Left cardiac atrium (tissue), 4 donors: ENCODE measurements at places on chromosomes 12 and 14. TPM values are rescaled to one million over a fixed set of nuclear protein-coding genes. Genes with fewer than 3 reads are reported as not detected.

DNA sequence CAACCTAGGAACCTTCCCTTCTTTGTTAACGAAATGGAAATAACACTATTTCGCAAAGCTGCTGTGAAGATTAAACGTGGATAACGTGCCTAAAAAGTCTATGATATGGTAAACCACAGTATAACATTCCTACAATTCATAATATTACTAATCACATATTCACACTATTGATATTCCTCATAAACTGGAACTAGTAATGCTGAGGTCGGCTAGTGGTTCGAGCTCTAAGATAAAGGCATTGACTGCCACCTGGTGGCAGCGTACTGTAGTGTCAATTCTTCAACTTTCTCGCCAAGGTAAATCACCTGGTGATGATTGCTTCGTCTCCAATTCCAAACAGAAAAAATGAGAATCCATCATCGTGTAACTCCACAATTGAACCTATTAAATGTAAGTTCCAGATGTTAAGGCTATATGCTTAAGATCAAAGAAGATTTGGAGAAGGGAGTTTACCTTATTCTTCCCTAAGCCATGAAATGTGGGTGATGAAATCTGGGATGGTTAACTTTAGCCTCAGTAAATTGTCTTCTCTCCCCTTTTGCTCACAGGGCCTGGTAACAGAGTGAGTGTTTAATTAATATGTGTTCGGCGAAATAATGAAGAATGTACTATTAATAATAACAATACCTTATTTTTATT is 197.5 kb upstream of the TMEM132C start:
- DNase-seq: peak; percentile 25

GRCh38 chr14:71328954-71329353 is 421.7 kb downstream of the PCNX1 start:
- DNase-seq: no peak

GRCh38 chr14:53670701-53671100 is 285.9 kb downstream of the BMP4 start:
- DNase-seq: no peak

- DNase-seq: no peak
Measured at GRCh38 chr12:50507474-50507838, 2.7 kb downstream of the DIP2B start.

DNA sequence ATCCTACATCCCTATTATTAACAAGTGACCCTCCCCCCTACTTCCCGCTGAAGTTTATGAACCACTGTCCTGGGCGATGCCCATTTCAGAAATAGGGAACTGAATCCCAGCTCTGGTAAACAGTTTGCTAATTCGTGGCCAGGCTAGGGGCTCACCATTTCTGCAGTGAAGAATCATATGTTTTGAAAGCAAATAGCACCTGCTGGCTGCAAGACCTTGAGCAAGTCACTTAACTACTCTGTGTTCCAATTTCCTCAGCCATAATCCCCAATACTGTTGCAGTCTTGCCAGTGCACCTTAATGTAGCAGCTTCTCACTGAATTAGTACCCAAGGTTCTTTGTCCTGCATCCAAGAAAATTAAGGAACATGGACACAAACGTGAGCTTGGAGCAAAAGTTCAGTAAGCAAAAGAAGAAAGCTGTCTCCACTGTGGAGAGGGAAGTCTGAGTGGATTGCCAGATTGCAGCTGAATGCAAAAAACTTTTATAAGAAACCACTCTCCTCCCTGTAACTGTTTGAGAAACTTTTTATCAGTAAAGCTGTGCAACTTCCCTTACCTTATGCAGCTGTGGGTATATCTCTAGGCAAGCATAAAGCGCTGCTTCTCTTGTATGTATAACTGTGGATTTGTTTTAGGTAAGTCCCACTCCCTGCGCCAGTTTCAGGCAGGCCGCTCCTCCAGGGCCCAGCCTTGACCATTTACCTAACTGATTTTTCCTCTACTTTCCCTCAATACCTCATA is 824 bp downstream of the OAS1 start:
- no peak for DNase-seq

DNA sequence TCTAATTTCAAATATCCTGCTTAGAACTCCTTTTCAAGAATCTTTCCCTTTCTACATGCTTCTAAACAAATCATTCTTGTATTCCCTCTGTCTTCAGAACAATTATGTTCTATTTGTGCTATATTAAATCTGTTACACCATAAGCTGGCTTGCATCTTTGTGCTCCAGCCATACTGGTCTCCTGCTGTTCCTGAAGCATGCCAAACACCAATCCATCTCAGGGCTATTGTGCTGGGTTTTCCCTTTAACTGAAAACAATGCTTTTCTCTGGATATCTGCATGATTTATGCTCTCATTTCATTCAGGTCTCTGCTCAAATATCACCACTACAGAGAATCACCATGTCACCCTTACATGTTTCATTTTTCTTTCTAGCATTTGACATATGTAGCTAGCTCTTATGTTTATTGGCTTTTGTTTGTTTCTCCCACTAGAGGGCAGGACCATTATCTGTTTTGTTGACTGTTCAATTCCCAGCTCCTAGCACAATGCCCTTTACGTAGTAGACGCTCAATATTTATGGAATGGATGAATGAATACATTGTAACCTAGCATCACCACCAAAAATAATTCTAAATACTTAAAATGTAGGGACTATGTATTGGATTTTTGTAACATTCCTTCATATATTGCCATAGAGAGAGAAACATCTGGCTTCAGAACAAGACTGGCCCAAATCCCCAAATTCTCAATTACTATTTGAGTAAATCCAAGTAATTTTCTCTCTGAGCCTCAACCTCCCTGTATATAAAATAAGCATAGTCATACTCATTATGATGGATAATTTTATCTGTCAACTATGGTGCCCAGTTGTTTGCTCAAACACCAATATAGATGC is 302.0 kb upstream of the SYT1 start:
- DNase-seq: no peak

- no peak for DNase-seq
Measured at GRCh38 chr12:117832459-117833457, 136.0 kb downstream of the KSR2 start.

DNA sequence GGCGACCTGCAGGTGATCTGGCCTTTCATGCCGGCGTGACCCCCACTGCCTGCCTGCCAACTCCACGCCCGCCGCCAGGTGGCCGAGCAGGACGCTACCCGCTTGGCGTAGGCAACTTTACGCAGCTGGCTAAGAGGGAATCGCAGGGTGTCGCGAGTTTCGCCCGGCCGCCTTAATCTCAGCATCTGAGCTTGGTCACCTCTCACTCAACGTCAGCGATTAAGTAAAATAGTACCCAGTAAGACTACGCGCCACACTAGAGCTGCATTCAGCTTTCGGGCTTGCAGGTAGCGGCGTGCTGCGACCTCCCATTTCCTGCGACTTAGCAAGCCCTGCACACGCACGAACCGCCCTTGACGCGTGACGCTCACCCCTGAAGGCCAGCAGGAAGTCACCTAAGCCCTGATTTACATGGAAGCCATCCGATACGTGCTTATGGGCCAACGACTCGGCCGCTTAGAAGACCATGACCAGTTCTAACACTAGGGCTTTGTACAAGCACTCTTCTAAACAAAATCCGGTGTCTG is 33.2 kb downstream of the WBP11 start:
- DNase-seq: peak; percentile 85

DNA sequence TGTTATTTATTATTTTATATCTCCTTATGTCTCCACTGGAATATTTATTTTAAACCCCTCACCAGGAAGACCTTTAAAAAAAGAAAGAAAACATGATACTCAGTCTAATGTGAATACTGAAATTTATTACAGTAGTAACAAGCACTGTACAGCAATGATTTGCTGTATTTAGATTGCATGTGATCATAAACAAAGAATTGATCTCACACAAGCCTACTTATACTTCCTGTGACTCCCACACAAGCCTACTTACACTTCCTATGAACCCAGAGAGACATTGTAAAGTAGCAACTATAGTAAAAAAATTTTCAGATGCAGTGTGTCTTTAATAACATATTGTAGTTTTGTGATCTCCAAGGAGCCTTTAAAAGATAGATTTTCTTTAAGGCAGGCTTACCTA is 142.7 kb upstream of the SYT1 start:
- no peak for DNase-seq

DNA sequence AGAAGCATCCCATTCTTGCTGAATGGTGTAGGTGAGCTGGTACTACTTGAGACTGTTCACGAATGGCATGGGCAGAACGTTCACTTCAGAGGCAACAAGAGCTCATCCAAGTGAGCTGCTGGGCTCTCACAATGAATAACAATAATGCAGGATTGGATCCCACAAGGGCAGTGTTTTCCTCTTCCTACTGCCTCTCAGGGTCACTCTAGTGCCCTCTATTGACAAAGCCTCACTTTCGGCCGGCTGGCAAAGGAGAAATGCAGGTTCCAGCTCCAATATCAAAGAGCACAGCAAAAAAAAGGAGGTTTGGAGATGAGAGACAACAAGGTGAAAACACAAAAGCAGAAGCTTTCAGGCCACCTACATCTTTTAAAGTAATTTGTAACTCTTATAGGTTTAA is 74.6 kb upstream of the MYF6 start:
- no peak for DNase-seq

DNA sequence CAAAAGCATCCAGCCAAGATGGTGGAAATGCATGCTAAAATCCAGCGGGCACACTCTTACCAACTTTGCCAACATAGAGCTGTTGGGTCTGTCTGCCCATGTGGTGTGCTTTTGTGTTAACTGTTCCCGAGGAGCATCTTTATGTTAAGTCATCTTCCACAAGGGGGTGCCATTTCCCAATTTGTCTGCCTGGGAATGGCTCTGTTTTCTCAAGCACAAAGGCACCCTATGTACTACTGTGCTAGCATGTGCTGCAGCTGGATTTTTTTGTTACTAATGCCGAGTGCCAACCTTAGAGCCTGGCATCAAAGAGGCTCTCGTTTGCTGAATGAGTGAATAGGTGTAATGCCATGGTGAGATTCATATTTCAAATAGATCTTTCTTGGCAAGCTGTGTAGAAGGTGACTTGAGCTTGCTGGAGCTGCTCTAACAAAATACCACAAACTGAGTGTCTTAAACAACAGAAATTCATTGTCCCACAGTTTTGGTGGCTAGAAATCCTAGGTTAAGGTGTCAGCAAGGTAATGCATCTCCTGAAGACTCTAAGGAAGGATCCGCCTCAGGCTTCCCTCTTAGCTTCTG is 74.3 kb downstream of the TRHDE start:
- DNase-seq: peak; percentile 26

DNA sequence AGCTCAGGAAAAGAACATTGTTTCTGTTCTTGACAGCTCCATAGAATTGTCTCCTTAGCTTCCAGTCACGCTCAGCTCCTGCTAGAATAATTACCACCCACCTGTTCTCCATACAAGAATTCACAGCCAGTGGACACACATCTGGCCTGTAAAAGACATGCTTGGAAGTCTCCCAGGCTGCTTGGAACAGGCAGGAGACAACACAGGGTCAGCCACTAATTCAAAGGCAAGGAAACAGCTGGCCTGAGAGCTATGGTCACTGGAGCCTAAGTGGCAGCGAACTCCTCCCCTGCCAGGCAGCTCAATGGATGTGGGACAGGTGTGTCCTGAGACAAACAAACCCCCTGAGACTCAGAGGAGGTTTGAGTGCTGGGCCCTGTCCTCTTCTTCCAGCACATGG is 22.9 kb upstream of the LTBP2 start:
- no peak for DNase-seq

- DNase-seq: no peak
Measured at GRCh38 chr12:96303653-96304052, 96.6 kb downstream of the CDK17 start.

- no peak for DNase-seq
Measured at GRCh38 chr14:77059276-77059915, 30.9 kb upstream of the IRF2BPL start.

DNA sequence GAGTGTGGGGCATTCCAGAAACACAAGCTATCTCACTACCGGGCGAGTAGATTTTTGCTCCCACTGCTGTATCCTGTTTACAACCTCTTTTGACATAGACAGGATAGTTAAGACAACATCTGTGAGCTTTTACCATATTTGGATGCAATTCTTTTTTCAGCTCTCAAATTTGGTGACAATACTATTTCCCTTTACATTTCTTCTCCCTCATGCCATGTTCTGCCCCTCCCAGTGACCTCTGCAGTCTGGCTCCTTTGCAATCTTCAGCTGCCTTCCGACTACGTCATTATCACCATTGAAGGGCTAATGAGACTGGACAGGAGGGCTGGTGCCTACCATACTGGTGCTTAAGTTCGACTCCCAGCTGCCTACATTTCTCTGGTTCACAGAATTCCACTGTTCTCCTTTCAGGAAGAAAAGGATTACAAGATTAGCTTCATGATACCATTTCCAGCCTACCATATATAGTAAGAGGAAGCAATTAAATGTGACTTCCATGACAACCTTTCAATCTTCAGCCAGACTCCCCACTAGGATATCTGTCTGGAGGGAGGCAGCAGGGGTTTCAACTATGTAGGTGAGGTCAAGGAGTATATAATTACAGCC is 251.6 kb downstream of the PHLDA1 start:
- DNase-seq: no peak

- no peak for DNase-seq
Measured at GRCh38 chr12:27733052-27733656, 22.5 kb downstream of the MRPS35 start.

Gene SLCO1B3
- total RNA-seq: not detected

Gene TAMALIN
- total RNA-seq: 44.0 TPM

Gene AGAP2
- total RNA-seq: 5.0 TPM

Gene KRT81
- total RNA-seq: not detected

Gene ANKRD33
- not detected for total RNA-seq

Gene OVCH1
- total RNA-seq: 0.29 TPM

Gene LRP1-AS
- not detected for total RNA-seq

Gene ZNF664
- 75.8 TPM for total RNA-seq

Gene CFAP251
- 1.3 TPM for total RNA-seq

Gene PROX2
- not detected for total RNA-seq
